ENCODE measurements at places on chromosomes 3 and 15. TPM values are rescaled to one million over a fixed set of nuclear protein-coding genes. Genes with fewer than 3 reads are reported as not detected.

CHRM5 gene
- total RNA-seq = 0.21 TPM

IREB2 gene
- total RNA-seq = 40.6 TPM

C2CD4A gene
- total RNA-seq = not detected

DNA sequence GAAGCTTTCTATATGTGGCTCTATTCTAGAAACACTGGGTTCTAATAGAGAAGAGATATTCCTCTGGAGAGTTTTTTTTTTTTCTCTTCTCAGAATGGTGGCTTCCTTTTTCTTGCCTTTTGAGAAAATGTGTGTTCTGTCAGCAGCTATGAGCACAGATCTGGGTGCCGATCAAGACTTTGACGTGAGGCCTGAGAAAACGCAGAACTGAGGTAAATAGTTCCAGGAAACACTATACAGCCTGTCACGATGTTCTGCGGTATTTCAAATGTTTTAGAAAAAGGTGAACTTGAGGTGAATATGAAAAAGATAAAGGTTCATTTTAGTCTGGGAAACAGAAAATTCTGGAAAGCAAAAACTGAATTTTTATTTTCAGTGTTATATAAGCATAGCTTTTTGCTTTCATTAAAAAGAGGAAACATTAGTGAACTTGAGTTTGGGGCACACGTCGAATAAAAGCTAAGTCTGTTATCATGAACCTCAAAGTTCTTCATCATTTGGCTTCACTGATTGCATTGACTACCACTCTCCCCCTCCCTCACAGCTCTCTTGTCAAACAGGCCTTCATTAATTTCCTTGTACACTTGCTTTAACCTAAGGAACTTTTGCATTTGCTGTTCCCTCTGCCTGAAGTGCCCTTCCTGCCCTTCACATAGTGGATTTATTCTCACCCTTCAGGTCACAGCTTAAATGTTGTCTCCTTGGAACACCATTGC lies 265.1 kb downstream of the NFKBIZ start:
- H3K4me1 ChIP-seq = no peaks in the 10 kb centered on the region
- H3K36me3 ChIP-seq = no peaks in the 10 kb centered on the region
- H3K4me3 ChIP-seq = no peak overlapping the region
- no peaks in the 10 kb centered on the region for H3K27me3 ChIP-seq
- no peak overlapping the region for H3K27ac ChIP-seq

GRCh38 chr15:90412356-90413194 lies 24.5 kb downstream of the IQGAP1 start:
- H3K4me1 ChIP-seq = peaks cover 37% of the 10 kb centered on the region
- no peak overlapping the region for H3K4me3 ChIP-seq
- DNase-seq = no peak
- no peak overlapping the region for H3K27ac ChIP-seq
- no peaks in the 10 kb centered on the region for H3K27me3 ChIP-seq

DNA sequence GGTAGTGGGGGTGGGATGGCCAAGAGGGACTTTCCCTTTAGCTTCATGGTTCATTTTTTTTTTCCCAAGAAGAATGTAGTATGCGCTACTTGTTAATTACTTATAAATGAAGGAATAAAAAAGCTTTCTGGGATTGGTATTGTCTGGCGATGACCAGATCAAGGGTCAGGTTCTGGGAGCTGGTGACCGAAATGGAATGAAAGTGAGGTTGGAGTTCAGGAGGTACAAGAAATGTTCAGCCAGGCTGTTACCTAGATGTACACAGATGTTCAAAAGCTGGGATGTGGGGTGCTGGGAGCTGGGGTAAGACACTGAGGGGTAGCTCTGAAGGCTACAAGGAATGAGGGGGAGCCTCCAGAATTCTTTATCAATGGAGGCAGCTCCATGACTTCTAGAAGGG lies 17.1 kb upstream of the U2SURP start:
- H3K27me3 ChIP-seq = peaks cover 6% of the 10 kb centered on the region
- no peaks in the 10 kb centered on the region for H3K4me1 ChIP-seq
- H3K27ac ChIP-seq = no peak overlapping the region
- no peak for DNase-seq
- H3K4me3 ChIP-seq = no peak overlapping the region

- no peak overlapping the region for H3K27ac ChIP-seq
- no peak overlapping the region for H3K4me3 ChIP-seq
- H3K4me1 ChIP-seq = peaks cover 10% of the 10 kb centered on the region
- no peaks in the 10 kb centered on the region for H3K36me3 ChIP-seq
- DNase-seq = no peak
- no peaks in the 10 kb centered on the region for H3K27me3 ChIP-seq
These were observed 102.5 kb downstream of the ZMAT3 start for GRCh38 chr3:178969004-178969700.

- H3K4me3 ChIP-seq = no peak overlapping the region
- DNase-seq = no peak
- no peaks in the 10 kb centered on the region for H3K27me3 ChIP-seq
- no peak overlapping the region for H3K27ac ChIP-seq
These were observed 50.8 kb upstream of the TMEM108 start for GRCh38 chr3:132987396-132987795.

- H3K27ac ChIP-seq = no peak overlapping the region
- H3K27me3 ChIP-seq = no peaks in the 10 kb centered on the region
- no peaks in the 10 kb centered on the region for H3K4me1 ChIP-seq
These were observed 13.3 kb downstream of the TAFA4 start for GRCh38 chr3:68919000-68919399.

- peaks cover 12% of the 10 kb centered on the region for H3K27me3 ChIP-seq
- no peaks in the 10 kb centered on the region for H3K36me3 ChIP-seq
- peaks cover 4% of the 10 kb centered on the region for H3K4me1 ChIP-seq
- peak overlapping the region; percentile 17 for H3K4me3 ChIP-seq
- H3K27ac ChIP-seq = peak overlapping the region; percentile 52
- DNase-seq = no peak
These were observed 488 bp downstream of the THSD4 start for GRCh38 chr15:71115567-71116351.

DNA sequence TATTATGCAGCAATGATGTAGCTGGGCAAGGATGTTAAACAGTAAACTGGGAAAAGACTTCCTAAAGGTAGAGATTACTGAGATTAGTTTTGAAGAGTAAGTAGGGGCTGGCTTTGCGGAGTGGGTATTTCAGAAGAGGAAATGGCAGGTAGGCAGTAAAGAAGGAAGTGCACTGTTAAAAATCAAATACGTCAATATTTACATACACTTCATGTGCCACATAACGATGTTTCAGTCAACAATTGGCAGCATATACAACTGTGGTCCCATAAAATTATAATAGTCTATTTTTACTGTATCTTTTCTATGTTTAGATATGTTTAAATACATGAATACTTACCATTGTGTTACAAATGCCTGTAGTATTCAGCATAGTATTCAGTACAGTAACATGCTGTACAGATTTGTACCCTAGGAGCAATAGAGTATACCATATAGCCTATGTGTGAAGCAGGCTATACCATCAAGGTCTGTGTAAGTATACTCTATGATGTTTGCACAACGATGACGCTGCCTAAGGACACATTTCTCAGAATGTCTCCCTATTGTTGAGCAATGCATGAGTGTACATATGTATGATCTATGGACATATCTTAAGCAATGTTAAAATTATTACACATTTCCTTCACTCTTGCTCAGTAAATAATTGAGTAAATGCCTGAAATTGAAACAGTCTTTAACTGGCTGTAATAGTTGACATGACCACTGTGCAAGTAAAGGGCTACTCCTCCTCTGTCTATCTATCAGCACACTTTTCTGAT lies 196.7 kb downstream of the ISL2 start:
- no peak overlapping the region for H3K4me3 ChIP-seq
- H3K27ac ChIP-seq = no peak overlapping the region
- DNase-seq = no peak

- H3K27ac ChIP-seq = no peak overlapping the region
- no peaks in the 10 kb centered on the region for H3K36me3 ChIP-seq
- peaks cover 13% of the 10 kb centered on the region for H3K4me1 ChIP-seq
- no peak overlapping the region for H3K4me3 ChIP-seq
- no peak for DNase-seq
These were observed 57.6 kb upstream of the BCL6 start for GRCh38 chr3:187802928-187803259.

- no peak overlapping the region for H3K27ac ChIP-seq
- no peaks in the 10 kb centered on the region for H3K36me3 ChIP-seq
- H3K4me3 ChIP-seq = no peak overlapping the region
- no peaks in the 10 kb centered on the region for H3K4me1 ChIP-seq
- no peak for DNase-seq
These were observed 542.6 kb downstream of the ZBBX start for GRCh38 chr3:166837535-166837934.

GRCh38 chr3:140341203-140341602 lies 336.7 kb upstream of the TRIM42 start:
- DNase-seq = no peak
- H3K27ac ChIP-seq = no peak overlapping the region
- H3K4me3 ChIP-seq = no peak overlapping the region
- H3K36me3 ChIP-seq = no peaks in the 10 kb centered on the region
- H3K4me1 ChIP-seq = no peaks in the 10 kb centered on the region
- H3K27me3 ChIP-seq = no peaks in the 10 kb centered on the region

GRCh38 chr3:197280156-197280555 lies 18.3 kb downstream of the DLG1 start:
- H3K4me3 ChIP-seq = no peak overlapping the region
- no peak overlapping the region for H3K27ac ChIP-seq
- no peaks in the 10 kb centered on the region for H3K4me1 ChIP-seq
- DNase-seq = no peak
- no peaks in the 10 kb centered on the region for H3K36me3 ChIP-seq

GRCh38 chr3:129386984-129387383 lies 41.5 kb downstream of the EFCAB12 start:
- no peak overlapping the region for H3K4me3 ChIP-seq
- no peaks in the 10 kb centered on the region for H3K36me3 ChIP-seq
- no peak for DNase-seq
- no peaks in the 10 kb centered on the region for H3K4me1 ChIP-seq
- no peak overlapping the region for H3K27ac ChIP-seq
- no peaks in the 10 kb centered on the region for H3K27me3 ChIP-seq

DNA sequence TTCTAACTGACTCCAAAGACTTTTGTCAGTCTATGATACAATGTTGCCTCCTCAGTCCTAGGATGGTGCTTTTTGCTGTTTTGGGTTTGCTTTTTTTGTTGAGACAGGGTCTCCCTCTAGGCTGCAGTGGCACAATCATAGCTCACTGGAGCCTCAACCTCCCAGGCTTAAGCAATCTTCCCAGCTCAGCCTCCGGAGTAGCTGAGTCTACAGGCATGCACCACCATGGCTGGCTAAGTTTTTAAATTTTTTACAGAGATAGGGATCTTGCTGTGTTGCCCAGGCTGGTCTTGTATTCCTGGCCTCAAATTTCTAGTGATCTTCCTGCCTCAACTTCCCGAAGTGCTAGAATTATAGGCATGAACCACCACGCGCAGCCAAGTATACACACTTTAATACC lies 22.5 kb downstream of the RUBCN start:
- no peaks in the 10 kb centered on the region for H3K36me3 ChIP-seq
- no peak for DNase-seq
- no peaks in the 10 kb centered on the region for H3K27me3 ChIP-seq
- H3K4me3 ChIP-seq = no peak overlapping the region
- peaks cover 18% of the 10 kb centered on the region for H3K4me1 ChIP-seq

GRCh38 chr3:138203938-138204337 lies 16.8 kb downstream of the ARMC8 start:
- no peak for DNase-seq
- no peak overlapping the region for H3K27ac ChIP-seq
- H3K36me3 ChIP-seq = no peaks in the 10 kb centered on the region
- no peak overlapping the region for H3K4me3 ChIP-seq
- peaks cover 30% of the 10 kb centered on the region for H3K4me1 ChIP-seq
- H3K27me3 ChIP-seq = no peaks in the 10 kb centered on the region

DNA sequence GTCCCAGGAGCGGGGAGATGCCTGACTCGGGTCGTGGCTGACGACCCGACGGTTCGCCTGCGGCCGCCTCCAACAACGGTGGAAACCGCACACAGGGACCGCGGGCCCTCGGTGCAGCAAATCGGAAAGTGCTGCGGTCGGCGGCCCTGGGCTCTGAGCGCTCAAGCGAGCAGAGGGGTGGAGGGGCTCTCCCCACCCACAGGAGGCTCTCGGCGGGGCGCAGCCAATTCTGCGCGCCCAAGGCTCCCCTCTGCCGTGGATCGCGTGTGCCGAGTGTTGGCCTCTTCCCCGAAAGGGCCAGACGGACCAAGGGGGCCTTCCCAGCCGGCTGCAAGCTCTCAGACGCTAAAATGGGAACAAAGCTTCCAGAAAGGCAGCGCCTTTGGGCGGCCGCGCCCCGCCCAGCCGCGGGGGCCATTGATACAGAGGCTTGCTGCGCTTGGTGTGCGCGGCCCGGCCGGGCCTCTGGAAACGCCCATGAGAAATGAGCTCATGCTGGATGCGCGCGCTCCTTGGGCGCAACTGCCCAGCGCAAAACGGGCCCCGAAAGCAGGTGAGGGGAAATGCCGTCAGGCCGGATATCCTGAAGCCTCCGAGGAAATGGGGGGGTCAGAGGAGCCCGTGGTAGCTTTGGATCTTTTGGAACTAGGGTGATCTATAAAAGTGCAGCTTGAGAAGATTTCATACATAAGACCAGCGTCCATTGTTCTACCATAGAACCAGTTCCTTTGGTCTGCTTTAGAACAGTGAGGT lies 1.2 kb upstream of the GSK3B start:
- peak overlapping the region; percentile 99 for H3K4me3 ChIP-seq
- peak; percentile 69 for DNase-seq
- no peaks in the 10 kb centered on the region for H3K27me3 ChIP-seq

DNA sequence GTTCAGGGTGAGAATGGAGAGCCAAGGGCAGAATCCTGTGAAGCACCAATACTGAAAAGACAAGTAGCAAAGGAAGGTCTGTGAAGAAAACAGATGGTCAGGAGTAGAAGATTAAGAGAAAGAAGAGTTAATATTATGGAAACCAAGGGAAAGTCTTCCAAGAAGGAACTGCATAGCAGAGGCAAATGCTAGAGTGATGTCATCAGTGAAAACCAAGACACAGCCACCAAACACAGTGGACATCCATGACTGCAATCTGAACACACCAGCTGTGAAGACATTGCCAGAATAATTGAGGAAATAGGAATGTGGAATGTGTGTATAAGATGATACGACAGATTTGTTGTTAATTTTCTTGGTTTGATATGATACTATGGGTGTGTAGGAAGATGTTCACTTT lies 26.8 kb upstream of the ZBTB38 start:
- H3K36me3 ChIP-seq = no peaks in the 10 kb centered on the region
- no peak for DNase-seq
- H3K27ac ChIP-seq = no peak overlapping the region

DNA sequence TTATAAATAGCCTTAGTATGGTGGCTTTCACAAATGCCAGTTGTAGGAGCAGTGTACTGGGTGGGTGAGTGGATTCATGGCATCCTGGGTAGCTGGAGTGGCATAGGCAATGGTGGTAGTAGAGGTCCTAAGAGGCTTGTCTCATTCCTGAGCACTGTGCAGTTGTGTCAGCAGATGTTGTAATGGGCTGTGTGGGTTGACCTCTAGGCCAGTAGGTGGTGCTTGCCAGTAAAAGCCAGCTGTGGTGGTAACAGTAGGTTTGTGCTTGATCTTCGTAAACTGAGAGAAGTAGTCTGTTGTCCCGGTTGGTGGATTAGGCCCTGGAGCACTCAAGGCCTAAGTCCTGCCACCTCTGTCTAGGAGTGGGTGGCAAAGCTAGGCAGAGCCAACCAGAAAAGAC lies 149.7 kb upstream of the SUCLG2 start:
- no peaks in the 10 kb centered on the region for H3K36me3 ChIP-seq
- no peak overlapping the region for H3K27ac ChIP-seq
- H3K4me1 ChIP-seq = no peaks in the 10 kb centered on the region
- H3K4me3 ChIP-seq = no peak overlapping the region

Measured in tibial nerve (tissue), 4 donors.